ENCODE measurements at places on chromosomes 16 and 17. TPM values are rescaled to one million over a fixed set of nuclear protein-coding genes. Genes with fewer than 3 reads are reported as not detected.

KRTAP4-4 gene
- not detected for total RNA-seq

LGALS9 gene
- total RNA-seq: 0.25 TPM

GRB7 gene
- total RNA-seq: 1.7 TPM

LITAF gene
- total RNA-seq: 58.2 TPM

ABCA9 gene
- 0.02 TPM for total RNA-seq

SPAG7 gene
- total RNA-seq: 56.0 TPM

CD300LB gene
- total RNA-seq: not detected

ABCA3 gene
- total RNA-seq: 11.7 TPM

MYH10 gene
- total RNA-seq: 8.1 TPM

CARHSP1 gene
- 33.0 TPM for total RNA-seq

RPS6KB1 gene
- total RNA-seq: 21.7 TPM

KAT2A gene
- total RNA-seq: 19.2 TPM

KRTAP9-4 gene
- not detected for total RNA-seq

ASB16 gene
- not detected for total RNA-seq

NLE1 gene
- 26.4 TPM for total RNA-seq

MEIOB gene
- total RNA-seq: 2.5 TPM

KRT39 gene
- total RNA-seq: not detected

CACNG5 gene
- not detected for total RNA-seq

CNGB1 gene
- total RNA-seq: not detected

NPIPA2 gene
- total RNA-seq: 3.7 TPM

DDX5 gene
- total RNA-seq: 498 TPM

CRHR1 gene
- not detected for total RNA-seq

MT1F gene
- 0.72 TPM for total RNA-seq

CHST5 gene
- 0.87 TPM for total RNA-seq

SLC43A2 gene
- 1.3 TPM for total RNA-seq

HSD11B2 gene
- total RNA-seq: 1.2 TPM

MT1H gene
- not detected for total RNA-seq

AIPL1 gene
- total RNA-seq: not detected

FOXF1 gene
- total RNA-seq: 8.2 TPM

SYNGR3 gene
- 4.5 TPM for total RNA-seq

NEURL4 gene
- total RNA-seq: 22.7 TPM
